ENCODE measurements at places on chromosomes 6 and 20.
A peak's percentile ranks its signal among the peaks of the same experiment; 100 is the strongest.

- peak; percentile 86 for DNase-seq
These were observed at the start of gene NHLRC1 for GRCh38 chr6:18122128-18123093. TSS of gene NHLRC1 (minus strand) at chr6:18122677. CDS start at chr6:18122606, 71 bp downstream.

DNA sequence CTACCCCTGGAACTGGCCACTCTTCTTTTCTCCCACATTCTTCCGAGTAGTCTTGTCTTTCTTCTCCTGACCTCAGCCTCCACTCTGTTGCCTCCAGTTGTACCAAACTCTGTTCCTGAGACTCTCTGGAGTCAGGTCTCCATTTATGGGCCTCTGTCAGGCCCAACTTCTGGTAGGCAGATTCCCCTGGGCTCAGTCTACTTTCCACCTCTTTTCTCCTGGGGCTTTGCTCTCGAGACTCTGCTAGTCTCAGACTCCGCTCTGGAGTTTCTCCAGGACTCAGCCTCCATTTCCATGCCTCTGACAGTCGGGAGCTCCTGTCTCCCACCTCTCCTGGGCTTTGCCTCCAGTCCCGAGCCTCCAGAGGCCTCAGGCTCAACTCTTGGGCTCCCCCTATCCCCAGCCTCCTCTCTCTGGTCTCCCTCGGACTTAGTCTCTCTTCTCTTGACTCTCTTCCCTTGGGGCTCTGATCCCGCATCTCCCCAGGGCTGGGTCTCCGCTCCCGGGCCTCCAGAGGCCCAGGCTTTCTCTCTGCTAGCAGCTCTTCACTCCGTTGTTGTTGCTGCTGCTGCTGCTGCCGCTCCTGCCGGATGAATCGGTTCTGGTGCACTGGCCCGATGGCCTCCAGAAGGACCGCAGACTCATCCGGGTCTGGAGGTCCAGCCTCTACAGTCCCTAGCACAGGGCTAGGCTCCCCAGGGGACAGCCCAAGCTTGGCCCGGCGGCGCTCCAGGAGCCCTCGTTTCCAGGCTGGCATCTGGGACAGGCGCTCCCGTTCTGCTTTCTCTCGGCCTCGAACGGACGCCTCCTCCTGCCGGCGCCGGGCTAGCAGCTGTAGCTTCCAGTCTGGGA lies 1.1 kb downstream of the PPP1R18 start:
- DNase-seq, result peak; percentile 44

DNA sequence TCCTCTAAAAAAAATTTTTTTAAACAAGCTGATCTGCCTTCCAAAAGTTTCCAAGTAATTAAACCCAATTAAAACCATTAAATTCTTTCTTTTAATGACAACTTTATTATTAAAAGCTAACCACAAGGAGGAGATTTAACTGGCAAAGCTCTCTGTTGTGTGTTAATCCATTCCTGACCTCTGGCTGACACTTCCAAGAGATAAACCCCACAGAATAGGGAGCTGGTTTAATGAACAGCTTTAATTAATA lies 230.8 kb downstream of the EYA2 start:
- peak; percentile 22 for DNase-seq

DNA sequence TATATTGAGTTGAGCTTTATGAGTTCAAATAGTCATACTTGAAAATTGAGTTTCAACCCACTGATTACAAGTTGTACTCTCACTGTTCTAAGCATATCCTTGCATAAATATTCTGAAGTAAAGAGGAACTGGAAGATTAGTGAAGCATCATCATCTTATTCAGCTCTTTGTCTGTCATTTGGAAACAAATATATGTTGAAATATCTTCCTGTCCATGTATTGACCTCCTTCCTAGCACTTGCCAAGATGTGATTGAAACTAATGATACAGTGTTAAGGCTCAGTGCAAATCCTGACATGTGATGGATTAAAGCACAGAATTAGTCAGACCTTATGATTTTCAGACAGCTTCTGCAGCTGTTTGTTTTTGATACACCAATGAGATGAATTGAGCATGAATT lies 434.3 kb downstream of the TBC1D32 start:
- no peak for DNase-seq

- DNase-seq, result peak; percentile 75
These were observed 103.5 kb downstream of the GJA10 start for GRCh38 chr6:89997456-89998445.

DNA sequence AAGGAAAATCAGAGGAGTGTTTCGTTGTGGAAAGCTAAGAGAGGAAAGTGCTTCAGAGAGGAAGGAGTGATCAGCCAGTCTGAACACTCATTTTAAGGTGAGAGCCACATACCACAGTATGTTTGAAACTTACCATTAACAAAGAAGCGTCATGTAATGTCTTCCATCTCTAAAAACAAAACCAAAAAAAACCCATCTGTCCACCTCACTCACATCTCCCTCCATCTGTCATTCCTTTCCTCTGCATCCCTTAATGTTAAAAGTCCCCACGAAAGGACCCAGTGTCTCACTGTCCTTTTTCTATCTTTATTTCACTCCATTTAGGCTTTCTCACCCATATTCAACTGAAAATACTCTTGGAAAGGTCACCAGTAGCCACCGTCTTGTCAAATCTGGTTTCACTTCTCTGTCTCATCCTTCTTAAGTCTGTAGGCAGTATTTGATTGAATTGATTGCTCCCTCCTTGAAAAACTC lies 59.4 kb upstream of the GNRH2 start:
- no peak for DNase-seq

GRCh38 chr6:131093334-131093733 lies 30.3 kb upstream of the EPB41L2 start:
- no peak for DNase-seq

- DNase-seq, result no peak
These were observed 110.1 kb upstream of the HDAC2 start for GRCh38 chr6:114080891-114081510.

DNA sequence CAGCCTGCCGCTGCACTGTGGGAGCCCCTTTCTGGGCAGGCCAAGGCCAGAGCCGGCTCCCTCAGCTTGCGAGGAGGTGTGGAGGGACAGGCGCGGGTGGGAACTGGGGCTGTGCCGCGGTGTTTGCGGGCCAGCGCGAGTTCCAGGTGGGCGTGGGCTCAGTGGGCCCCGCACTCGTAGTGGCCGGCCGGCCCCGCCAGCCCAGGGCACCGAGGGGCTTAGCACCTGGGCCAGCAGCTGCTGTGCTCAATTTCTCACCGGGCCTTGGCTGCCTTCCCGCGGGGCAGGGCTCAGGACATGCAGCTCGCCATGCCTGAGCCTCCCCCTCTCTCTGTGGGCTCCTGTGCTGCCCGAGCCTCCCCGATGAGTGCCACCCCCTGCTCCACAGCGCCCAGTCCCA lies 388.1 kb downstream of the PHF3 start:
- no peak for DNase-seq

GRCh38 chr6:48075181-48075580 lies 35.8 kb downstream of the PTCHD4 start:
- no peak for DNase-seq

DNA sequence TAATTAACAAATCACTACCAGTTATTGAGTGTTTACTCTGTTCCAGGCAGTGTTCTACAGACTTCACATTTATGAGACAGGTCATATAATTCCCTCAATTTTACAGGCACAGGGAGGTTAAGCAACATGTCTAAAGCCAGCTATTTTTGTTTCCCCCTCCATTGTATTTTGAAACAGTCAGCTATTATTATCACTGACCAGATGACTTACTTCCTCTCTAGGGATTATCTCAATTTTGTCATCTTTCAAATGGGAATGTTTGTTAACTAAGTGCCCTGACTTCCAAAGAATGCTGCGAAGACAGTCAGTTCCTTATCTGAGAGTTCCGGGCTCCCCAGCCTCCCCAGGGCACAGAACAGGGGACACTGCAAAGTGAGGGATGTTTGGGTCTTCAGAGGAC lies 5.6 kb upstream of the CNPY3 start:
- DNase-seq, result peak; percentile 44

DNA sequence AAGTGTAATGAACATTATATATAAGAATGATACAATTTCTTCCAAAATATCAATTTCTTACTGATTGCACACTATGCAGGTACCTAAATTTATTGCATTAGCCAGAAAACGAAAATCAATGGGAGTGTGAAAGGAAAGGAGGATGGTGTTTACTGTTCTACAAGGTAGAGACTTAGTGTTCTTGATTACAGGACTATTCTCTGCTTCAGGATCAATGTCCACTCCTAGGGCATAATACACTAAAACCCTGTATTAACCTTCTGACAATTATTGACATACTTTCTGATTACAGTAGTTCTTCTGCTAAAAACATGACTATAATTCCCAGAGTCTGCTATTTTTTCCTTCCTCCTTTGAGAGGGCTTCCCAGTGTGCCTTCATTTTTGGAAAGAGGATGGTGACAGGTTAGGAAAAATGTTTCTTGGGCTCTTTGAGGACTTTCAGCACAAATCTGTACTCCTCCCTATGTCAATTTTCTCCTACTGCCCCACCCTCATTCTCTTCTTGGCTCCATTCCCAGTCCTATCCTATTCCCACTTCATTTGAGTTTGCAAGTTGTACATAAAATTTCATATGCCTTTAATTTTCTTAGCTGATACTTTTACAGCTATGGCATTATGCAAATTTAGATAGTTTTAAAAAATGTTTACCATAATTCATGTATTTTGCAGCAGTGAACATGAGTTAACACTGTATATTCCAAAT lies 278.9 kb downstream of the CENPW start:
- DNase-seq, result no peak

GRCh38 chr20:35314816-35315631 lies 22.8 kb upstream of the FAM83C start:
- DNase-seq, result no peak

GRCh38 chr6:139605350-139605749 lies 230.9 kb upstream of the CITED2 start:
- peak; percentile 39 for DNase-seq

GRCh38 chr6:111559188-111560097 lies 46.2 kb downstream of the TRAF3IP2 start:
- DNase-seq, result peak; percentile 37

DNA sequence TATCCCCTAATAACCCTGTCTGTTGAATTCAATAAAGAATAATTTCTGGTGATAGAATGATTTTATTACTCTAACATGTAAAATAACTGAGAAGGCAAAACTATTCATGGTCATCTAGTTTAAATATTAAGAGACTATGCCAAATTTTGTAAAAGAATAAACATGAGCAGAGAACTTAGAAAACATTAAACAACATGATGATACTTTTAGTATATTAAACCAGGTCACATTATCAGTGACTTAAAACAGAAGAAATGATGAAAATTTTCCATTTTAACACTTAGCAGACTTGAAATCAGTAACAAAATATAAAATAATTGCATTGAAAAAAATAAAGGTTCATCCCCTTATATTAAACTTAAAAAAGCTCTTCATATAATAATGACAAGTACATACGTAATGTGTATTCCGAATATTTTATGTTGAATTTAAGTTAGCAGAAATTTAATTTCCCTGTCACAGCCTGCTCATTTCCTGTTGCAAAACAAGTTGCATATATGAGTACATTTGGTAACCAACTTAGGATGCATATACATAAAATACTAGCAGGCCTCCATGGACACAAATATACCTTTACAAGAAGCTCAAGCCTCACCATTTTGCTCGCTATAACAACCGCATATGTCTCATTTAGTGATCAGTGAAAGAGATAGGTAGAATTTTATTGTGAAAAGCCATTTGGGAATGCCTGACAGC lies 40.6 kb downstream of the DTNBP1 start:
- DNase-seq, result no peak

- no peak for DNase-seq
These were observed 512.8 kb upstream of the EPHA7 start for GRCh38 chr6:93932175-93932574.

DNA sequence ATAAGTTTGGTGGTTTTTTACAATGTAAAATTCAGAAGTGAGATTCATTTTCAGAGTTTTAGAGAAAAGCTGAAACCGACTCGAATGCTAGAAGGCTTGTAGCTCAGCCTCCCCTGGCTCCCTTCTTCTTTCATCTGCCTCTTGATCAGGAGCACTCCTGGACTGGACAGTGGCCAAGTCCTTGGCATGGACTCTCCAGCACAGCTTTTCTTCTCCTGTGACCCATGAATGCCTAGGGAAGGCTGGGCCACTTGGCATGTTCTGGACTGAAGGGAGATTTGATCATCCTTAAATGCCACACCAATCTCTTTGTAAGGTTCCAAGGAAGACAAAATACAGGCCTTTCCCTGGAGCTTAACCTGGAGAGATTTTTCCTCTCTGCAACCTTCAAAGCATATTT lies 384.0 kb upstream of the SASH1 start:
- no peak for DNase-seq

- DNase-seq, result no peak
These were observed 83.0 kb downstream of the BANF2 start for GRCh38 chr20:17782768-17783167.

- no peak for DNase-seq
These were observed 45.8 kb downstream of the OR2J2 start for GRCh38 chr6:29216528-29216927.

GRCh38 chr6:170185175-170185978 lies 105.5 kb downstream of the DLL1 start:
- no peak for DNase-seq

DNA sequence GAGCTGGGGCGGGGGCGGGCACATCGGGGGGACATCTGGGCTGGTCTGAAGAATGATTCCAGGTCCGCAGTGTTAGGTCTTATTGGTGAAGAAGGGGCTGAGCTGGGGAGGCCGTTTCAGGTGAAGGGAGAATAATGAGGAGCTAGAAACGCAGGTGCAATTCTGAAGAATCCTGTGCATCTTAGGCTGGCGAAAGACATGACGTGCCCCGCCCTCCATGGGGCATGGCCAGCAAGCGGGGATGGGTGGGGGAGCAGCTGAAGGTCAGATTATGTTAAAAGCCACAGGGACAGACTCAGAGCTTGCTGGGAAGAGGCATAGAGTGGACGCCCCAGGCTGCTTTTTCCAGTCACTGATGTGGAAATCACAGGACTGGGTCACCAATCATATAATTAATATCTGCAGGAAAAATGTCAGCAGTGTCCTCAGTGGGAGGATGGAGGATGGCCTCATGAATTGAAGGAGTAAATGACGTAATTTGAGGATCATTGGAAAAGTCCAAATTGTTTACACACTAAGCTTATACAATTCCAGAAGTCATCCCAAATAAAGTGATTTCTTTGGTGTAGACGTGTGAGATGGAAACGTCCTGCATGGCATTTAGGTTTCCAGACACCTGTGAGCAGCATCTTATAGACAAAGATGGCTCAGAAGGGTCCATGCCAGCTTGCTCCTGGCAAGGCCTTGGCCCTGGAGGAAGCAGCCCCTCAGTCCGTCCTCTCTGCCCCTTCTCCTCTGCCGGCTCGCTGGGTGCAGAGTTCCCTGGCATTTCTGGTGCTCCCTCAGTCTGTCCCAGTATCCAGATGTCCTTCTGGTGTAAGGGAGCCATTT lies 109.6 kb upstream of the FRMD1 start:
- DNase-seq, result no peak
